ENCODE measurements at places on chromosomes 16 and 17. TPM values are rescaled to one million over a fixed set of nuclear protein-coding genes. Genes with fewer than 3 reads are reported as not detected.
A peak's percentile ranks its signal among the peaks of the same experiment; 100 is the strongest.

GRCh38 chr16:85986931-85987749, 88.2 kb downstream of the IRF8 start:
- peaks cover 74% of the 10 kb centered on the region for H3K4me1 ChIP-seq
- peaks cover 8% of the 10 kb centered on the region for H3K27me3 ChIP-seq
- H3K4me3 ChIP-seq = no peak overlapping the region
- no peak overlapping the region for H3K27ac ChIP-seq
- DNase-seq = peak; percentile 55

DNA sequence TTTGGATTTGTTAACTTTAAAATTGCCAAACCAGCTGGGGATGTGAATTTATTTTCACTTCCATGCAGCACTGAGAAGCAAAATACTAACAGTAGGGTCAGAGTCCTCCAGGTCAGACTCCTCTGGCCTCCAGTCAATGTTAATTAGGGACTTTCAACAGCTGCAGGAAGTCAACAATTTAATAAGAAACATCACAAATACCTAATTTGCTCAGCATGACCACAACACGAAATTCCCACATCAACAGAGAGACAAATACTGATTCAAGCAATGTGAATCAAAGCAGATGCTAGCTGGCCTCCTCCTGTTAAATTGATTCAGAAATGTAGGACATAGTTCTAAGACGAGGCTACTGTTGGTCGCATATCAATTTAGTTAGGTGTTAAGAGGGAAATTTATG, 111.7 kb downstream of the ABCA8 start:
- H3K27me3 ChIP-seq = no peaks in the 10 kb centered on the region
- no peak overlapping the region for H3K27ac ChIP-seq
- no peak for DNase-seq
- no peaks in the 10 kb centered on the region for H3K36me3 ChIP-seq
- no peak overlapping the region for H3K4me3 ChIP-seq
- H3K4me1 ChIP-seq = no peaks in the 10 kb centered on the region

The GSPT1 gene
- 183 TPM for total RNA-seq

The CIAO2B gene
- total RNA-seq = 145 TPM

All from activated T-cell treated with anti-CD3 and anti-CD28 coated beads, Interleukin-2, amount 50 U/mL, for 72 hours (primary cell).